ENCODE measurements at places on chromosomes 11 and 22.
A peak's percentile ranks its signal among the peaks of the same experiment; 100 is the strongest.

- DNase-seq: peak; percentile 71
These were observed 7.0 kb downstream of the UNC93B1 start for GRCh38 chr11:67996622-67997474.

- DNase-seq: no peak
These were observed 7.4 kb upstream of the DGKZ start for GRCh38 chr11:46339816-46340215.

- DNase-seq: no peak
These were observed 10.0 kb upstream of the BACE1-AS start for GRCh38 chr11:117281159-117281558.

GRCh38 chr11:113796663-113797259, 17.2 kb downstream of the CLDN25 start:
- DNase-seq: no peak

- DNase-seq: no peak
These were observed 746.2 kb downstream of the NELL1 start for GRCh38 chr11:21415606-21416005.

DNA sequence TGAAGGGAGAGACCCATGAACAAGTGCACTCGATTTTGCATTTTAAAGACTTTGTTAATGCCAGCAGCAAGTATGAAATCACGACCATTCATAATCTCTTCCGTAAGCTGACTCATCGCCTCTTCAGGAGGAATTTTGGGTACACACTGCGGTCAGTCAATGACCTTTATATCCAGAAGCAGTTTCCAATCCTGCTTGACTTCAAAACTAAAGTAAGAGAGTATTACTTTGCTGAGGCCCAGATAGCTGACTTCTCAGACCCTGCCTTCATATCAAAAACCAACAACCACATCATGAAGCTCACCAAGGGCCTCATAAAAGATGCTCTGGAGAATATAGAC, 5.9 kb downstream of the SERPIND1 start:
- no peak for DNase-seq

DNA sequence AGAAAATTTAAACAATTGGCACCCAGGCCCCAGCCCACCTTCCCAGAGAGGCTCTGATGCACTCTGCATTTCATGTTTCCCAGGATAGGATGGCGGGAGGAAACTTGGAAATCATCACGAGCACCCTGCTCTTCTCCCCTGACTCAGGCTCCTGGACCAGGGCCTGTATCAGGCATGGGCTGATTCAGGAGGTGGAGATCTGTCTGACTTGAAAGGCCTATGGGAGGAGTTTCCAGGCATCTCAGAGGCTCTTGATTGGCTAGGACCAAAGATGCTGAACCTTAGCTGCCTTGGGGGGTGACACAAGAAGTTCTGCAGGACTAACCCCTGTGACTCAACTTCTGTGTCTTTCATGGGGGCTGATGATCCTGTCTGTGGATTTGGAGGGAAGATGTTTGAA, 106.2 kb downstream of the PKNOX2 start:
- DNase-seq: no peak

DNA sequence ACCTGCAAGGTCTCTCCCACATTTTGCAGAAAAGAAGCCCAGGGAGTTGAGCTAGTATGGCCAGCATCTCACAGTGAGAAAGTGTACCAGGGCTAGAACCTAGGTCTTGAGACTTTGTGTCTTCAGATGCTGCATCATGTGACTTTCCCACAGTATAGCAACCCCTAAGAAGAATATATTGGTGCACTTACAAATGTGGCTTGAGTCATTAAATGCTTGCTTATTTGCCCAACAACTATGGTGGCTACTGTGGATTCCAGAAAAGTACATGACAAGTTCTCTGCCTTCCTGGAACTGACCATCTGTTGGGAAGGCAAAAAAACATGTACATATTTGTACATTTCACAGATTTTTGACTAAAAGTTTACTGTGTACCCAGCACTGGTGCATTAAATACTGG, 55.0 kb downstream of the POLD3 start:
- no peak for DNase-seq

DNA sequence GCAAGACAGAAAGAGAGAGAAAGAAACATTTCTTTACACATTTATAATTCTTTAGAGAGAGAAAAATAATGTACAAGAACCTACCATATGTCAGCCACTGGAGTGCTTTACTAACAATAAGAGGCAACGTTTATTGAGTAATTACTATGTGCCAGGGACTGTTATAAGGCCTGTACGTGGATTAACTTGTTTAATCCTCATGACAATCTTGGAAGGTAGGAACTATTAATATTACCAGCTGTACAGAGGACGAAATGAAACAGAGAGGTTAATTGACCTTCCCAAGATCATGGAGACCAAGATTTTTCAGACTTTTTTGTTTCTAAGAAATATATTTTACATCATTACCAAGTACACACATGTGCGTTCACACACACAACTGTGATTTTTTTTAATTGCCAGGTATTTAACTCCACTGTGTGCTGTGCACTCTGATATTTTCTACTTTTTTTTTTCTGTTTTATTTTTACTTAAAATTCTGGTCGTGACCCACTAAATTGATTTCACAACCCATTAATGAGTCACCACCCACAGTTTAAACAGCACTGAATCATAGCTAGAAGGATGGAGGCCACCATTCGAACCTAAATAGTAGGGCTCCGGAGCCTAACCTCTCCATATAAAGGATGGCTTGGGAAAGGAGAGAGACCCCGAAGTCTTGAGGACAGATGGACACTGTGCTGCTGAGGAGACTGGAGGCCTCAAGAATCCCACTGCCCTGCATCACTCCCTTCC, 21.4 kb downstream of the CREB3L1 start:
- DNase-seq: no peak

DNA sequence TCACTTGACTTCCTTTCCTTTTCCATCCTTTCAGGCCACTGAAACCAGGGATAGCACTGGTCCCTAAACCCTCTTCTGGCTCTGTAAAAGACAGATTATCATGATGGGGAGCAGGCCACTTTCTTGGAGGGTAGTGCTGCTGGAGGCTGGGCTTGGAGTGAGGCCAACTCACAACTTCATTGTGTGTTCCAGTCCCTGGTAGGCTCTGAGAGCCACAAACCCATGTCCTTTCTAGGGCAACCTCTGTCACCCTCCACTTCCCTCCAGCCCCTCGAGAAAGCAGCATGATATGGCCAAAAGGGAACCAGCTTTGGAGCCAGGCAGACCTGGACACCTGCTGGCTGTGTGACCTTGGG, 2.3 kb downstream of the TKFC start:
- no peak for DNase-seq

- DNase-seq: no peak
These were observed 4.9 kb downstream of the SCGB1C1 start for GRCh38 chr11:197741-198235.

GRCh38 chr11:44028401-44028800, 19.4 kb upstream of the ACCSL start:
- no peak for DNase-seq

DNA sequence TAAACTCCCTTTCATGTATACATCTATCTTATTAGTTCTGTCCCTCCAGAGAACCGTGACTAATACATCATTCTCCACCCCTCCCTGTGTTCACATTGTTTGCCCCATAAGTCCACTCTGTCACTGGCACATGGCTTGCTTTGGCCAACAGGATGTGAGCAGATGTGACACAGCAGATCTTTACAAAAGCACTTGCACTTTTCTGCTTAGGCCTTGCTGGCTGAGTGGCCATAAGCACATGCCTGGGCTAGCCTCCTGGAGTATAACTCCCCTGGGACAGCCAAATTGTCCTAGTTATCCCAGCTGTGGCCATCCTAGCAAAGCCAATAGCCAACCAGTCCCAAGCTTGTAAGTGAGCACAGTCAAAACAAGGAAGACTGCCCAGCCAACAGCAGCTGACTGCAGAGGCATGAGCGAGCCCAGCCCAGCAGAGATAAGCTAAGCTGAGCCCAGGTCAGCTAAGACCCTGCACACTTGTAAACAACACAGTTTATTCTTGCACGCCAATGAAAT, 9.7 kb upstream of the RCN1 start:
- no peak for DNase-seq

- DNase-seq: no peak
These were observed 3.0 kb upstream of the SORL1 start for GRCh38 chr11:121449123-121449522.
